SK-N-DZ (cell line): ENCODE measurements at places on chromosomes 16 and 17.

DNA sequence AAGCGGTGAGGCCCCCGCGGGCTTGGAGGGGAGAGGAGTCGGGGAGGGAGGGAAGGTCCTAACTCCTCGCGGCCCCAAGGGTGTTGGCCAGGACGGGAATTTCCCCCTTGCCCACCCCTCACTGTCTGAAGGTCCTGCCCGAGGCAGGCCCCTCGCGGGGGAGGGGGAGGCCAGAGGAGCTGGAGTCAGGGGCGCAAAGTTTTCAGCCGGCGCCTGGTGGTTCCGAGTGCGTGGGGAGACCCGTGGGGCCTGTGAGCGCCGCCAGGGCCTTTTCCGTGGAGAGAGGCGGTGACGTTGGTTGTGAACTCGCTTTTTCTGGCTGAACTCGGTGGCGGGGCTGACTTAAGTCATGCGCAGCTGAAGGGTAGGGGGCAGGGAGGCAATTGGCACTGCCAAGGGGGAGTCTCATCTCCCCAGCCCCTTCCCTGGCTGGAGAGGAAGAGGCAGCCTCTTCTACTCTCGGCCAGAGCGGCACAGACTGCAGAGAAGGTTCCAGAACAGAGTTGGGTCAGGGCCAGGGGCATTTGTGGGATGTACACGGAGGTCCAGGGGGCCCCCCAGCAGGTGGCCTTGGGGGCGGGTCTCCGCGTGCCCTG lies 1.5 kb downstream of the CACNA1H start:
- no peak for DNase-seq

GRCh38 chr17:55295411-55296170 lies 30.8 kb downstream of the HLF start:
- peak; percentile 70 for DNase-seq

DNA sequence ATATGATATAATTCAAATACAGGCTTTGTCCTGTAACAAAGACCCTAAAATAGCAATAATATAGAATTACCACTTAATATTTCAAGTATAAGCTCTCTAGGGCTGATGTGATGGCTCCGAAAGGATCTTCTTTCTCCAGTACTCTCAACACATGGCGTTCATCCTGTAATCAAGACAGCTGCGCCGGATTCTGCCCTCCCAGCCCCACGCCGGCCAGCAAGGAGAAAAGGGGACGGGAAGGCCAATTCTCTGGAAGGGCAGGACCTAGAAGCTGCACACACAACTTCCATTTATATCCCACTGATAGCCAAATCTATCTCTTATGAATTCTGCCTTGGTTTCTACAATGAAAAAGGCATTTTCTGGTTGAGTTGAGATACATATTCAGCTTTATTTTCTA lies 32.0 kb downstream of the CCDC182 start:
- no peak for DNase-seq

- no peak for DNase-seq
Measured at GRCh38 chr16:51565184-51565583, 414.1 kb upstream of the SALL1 start.

- no peak for DNase-seq
Measured at GRCh38 chr16:56995136-56995805, 5.9 kb downstream of the NLRC5 start.

DNA sequence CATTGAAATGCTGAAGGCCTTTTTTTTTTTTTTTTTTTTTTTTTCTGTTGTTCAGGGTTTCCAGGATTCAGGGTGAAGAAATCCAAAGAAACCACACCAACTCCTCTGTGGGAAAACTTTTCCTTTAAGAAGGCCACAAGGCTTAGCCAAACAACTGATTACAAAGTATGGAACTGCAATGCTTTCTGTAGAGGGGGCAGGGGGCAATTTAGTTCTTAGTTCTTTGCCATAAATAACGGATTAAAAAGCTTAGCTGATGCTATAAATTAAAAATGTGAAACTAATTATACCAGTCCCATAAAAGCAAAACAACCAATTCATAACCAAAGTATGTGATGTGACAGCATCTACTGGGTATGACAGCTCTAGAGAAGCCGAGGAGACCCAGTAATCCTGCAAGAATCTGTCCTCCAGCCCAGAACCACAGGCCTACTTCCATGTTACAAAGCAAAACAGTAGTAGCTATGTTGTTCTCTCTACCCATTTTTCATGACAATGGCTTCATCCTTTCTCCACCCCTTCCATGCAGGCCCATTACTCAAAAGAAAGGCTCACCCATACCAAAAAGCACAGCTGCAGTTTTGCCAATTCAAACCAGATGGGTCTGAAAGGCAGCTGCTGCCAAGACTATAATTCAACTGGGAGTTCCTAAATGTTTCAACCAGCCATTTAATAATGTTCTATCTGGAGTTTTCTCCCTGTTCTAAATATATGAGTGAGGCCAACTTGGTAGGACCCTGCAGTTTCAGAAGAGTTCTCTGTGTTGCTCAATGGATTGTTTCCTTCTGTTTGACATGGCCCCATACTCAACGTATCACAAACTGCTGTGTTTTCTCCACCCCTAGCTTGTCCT lies 167.1 kb upstream of the ZFHX3 start:
- no peak for DNase-seq

GRCh38 chr16:67026570-67026969 lies 2.4 kb upstream of the CBFB start:
- DNase-seq = no peak

- DNase-seq = peak; percentile 10
Measured at GRCh38 chr17:66138120-66138519, 53.8 kb downstream of the CEP112 start.

DNA sequence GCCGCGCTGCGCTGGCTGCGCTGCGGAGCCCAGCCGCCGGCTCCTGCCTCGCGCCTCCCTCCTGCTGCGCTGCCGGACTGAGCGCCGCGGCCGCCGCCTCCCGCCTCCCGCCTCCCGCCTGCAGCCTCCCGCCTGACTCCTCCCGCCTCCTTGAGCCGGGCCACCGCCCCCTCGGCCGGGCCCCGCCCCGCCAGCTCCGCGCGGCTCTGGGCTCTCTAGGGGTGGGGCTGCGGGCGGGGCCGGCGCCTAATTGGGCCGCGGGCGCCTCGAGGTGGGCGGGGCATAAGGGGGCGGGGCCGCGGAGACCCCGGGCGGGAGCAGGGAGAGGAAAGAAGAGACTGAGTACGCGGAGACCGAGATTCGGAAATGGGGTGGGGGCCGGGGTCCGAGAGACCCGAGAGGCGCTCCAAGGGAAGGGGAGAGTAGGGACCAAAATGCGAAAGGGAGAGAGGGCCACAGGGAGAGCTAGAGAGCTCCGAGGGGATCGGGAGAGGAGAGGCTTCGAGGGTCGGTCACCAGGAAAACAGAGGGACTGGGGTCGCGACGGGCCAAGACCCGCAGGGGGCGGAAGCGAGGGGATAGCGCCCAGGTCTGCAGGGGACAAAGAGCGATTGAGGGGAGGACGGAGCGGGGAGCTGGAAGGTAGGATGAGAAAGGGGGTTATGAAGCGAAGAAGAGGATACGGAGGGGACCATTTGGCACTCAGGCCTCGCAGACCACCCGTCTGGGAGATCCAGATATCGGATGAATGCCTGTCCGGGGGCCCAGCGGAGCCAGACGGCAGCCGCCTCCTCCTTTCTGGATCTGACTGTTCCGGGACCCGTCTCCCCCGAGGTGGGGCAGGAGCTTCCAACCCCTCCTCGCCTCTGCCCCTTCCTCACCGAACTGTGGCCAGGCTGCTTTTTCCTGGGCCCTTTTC lies at the start of gene C1QL1:
Gene C1QL1, minus strand, starts transcription at position 79 of the 919 bp plus-strand sequence. CDS start 255 bp downstream, outside the sequence.
- peak; percentile 94 for DNase-seq

GRCh38 chr17:48002916-48003416 lies 32.1 kb downstream of the CDK5RAP3 start:
- DNase-seq = peak; percentile 91

GRCh38 chr17:39757931-39758873 lies 20.5 kb downstream of the GRB7 start:
- DNase-seq = no peak

DNA sequence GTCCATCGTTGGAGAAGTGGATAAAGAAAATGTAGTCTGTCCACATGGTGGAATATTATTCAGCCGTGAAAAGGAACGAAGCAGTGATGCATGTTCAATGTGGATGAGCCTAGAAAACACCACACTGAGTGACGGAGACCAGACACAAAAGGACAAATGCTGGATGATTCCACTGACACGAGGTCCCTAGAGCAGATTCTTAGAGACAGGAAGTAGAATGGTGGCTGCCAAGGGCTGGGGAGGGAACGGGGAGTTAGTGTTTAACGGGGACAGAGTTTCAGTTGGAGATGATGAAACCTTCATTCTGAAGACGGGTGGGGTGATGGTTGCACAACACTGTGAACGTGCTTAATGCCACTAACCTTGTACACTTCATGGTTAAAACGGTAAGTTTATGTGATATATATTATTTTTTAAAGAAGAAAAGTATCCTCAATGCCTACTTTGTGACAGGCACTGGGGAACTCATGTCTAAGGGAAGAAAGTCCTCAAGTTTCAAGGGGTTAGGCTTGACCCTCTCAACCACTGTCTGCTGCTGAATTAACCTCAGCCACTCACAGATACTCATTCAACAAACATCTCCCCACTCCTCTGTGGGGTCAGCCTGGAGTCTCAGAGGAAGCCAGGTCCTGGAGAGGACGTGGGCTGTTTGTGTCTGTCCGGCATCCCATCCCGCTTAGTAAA lies 17.6 kb downstream of the C16orf74 start:
- DNase-seq = no peak

DNA sequence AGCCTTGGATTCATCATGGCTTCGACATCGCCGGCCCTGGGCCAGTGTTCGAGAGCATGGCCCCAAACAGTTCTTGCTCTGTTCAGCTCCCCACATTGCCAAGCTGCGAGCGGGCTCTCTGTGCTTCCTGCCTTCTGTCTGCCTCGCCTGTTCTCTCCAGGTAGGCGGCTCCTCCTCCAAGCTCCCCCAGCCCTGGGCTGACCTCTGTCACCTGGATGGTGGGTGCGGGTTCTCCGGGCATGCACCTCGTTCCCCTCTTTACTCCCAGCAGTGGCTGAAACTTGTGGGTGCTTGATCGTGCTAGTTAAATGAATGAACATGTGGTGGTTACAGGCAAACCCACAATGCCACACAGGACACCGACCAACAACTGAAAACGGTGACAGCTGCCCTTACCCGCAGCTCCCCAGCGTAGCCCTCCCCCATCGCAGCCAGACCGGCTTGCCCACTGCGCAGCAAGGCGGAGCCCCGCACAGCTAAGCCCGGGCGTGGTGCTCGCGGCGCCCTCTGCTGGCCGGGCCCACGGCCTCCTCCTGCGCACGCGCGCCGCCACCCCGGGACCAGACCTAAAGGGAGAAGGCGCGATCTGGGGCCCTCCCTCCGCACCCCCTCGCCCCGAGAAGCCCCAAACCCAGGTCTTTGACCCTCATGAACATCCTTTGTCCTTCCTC lies 23.0 kb upstream of the EIF1 start:
- peak; percentile 80 for DNase-seq

DNA sequence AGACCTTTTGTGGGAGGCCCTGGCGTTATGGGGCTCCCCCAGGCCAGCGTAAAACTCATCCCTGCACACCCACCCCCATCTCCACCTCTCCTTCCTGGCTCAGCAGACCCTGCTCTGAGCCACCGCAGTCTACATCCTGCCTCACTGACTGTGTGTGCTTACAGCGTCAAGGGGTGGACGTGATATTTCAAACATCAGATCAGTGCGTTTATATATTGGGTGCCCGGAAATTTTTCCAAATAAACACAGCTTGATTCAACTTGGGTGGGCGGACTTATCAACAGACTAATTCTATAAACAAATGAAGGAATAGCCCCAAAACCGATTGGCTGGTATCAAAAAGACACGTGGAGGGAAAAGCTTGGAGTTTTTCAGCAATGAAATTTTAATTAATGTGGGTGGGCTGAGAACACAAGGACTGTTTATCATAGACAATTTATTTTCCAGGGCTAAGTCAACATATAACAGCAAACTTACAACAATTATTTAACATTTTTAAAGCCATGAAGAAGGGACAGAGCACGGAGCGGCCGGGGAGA lies at the start of gene FOXL1:
Gene FOXL1, plus strand, starts transcription at position 489 of the 539 bp plus-strand sequence. CDS start 175 bp downstream, outside the sequence.
- DNase-seq = no peak

GRCh38 chr16:88988980-88989811 lies 12.2 kb upstream of the CBFA2T3 start:
- no peak for DNase-seq

DNA sequence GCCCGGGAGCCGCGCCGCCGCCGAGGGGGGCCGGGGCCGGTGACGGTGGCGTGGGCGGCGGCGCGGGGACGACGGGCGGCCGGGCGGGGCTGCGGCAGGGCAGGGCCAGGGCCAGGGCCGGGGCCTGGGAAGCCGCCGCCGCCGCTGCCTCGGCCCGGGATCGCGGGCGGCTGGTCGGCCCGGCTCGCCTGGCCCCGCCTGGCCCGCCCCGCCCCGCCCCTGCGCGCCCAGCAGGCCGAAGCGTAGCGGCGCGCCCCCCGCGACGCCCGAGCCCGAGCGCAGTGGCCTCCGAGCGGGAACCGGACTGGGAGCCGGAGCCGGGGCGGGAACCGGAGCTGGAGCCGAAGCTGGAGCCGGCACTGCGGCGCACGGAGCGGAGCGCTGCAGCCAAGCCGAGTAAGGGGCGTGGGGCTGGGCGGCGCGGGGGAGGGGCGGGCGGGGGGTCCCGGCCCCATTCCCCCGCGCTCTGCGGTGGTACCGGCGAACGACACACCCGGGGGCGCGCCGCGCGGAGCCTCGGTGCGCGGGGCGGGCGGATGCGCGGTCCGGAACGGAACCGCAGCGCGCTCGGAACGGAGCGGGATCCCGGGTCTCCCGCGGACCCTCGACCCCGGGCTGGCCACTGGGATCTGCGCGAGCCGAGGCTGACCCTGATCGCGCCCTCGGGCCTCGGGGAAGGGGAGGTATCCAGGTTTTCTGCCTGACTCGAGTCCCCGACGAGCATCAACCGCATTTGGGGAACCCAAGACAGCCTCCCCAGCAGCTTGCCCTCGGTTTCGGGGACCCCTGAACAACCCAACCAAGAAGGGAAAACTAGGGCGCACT lies at the start of gene BEAN1:
Gene BEAN1, plus strand, starts transcription at position 260 of the 825 bp plus-strand sequence. CDS start 10,382 bp downstream, outside the sequence.
- no peak for DNase-seq

DNA sequence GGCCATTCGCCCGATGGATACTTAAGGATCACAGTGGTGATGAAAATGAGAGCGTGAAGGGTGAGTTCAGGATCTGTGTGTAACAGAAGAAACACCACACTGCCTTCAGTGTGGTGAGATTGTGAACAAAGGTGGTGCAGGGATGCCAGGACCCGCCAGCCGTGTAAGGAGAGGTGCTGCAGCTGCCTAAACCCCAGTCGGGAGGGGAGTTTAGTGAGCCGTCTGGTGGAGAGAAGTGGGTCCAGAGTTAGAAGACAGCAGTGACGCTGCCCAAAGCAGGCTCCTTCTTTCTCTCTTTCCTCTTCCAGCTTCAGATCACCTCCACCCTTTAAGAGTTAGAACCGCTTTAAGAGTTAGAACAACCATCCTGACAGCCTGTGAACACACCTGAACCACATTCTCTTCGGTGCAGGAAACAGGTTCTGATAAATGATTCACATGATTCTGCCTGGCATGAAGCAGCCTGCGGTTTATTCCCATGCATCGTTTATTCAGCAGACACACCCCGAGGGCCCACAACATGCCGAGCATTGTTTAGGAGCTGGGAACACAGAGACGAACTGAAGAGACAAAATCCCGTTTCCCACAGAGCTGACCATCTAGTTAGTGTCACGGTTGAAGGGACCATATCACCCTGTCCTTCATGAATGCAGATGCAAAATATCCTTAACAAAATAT lies 84.0 kb upstream of the DNAH17 start:
- no peak for DNase-seq

GRCh38 chr17:57861000-57861789 lies 11.4 kb upstream of the MRPS23 start:
- DNase-seq = peak; percentile 53

- DNase-seq = peak; percentile 62
Measured at GRCh38 chr17:78359997-78360370, at the start of gene SOCS3. SOCS3 (minus strand) TSS chr17:78360077; CDS start chr17:78359095, 982 bp downstream.
